ENCODE measurements at places on chromosomes 5 and 9.

- no peak for DNase-seq
These were observed 590.9 kb upstream of the ZNF608 start for GRCh38 chr5:125337294-125337693.

DNA sequence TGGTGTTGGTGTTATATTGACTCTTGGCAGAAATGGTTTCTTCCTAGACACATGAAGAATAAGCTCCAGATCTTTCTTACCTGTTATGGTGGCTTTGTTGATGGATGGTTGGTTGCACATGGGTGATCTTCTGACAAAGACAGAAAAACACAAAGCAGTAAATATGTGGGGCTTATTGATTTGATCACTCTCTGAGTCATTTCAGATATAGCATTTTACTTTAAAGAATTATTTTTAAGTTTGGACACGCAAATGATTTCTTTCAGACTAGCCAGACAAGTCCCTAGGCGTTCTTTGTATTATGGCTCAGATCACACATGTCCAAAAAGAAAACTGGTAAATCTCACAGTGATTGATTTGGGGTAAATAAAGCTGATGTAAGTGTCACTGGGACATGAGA, 597.6 kb downstream of the RAB3C start:
- no peak for DNase-seq

GRCh38 chr5:139733010-139733688, 62.5 kb upstream of the PSD2 start:
- no peak for DNase-seq

DNA sequence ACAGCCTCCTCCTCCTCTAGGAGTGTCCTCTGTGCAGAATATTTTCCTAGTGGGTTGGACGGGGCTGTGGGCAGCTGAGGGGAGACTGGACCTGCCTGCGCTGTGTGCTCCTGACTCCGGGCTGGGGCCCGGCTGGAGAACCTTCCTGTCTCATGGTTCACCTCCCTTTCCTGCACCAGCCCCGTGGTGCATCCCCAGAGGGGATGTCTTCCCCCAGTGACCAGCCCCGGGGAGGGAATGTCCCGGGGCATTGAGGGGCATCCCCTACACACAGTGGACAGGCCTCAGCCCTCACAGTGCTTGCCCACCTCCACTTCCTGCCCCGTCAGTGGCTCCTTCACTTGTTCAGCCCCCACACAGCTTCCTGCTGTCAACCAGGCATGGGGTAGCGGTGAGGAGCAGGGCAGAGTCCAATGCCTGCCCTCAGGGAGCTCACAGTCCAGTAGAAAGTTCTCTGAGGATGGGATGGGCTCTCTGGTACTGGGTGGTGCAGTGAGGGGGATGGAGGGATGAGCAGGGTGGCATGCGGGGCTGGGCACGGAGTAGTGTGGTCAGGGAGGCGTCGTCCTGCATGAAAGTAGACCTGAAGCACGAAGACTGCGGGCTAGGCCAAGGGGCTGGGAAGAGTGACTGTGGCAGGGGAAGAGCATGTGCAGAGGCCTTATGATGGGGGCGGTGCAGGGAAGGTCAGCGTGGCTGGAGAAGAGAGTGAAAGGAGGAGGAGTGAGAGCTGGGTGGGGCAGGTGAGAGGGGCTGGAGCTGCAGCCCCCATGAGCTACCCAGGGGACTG, 52.1 kb upstream of the PITX1 start:
- no peak for DNase-seq

GRCh38 chr5:180831139-180832093, 28.8 kb upstream of the MGAT1 start:
- peak; percentile 16 for DNase-seq

DNA sequence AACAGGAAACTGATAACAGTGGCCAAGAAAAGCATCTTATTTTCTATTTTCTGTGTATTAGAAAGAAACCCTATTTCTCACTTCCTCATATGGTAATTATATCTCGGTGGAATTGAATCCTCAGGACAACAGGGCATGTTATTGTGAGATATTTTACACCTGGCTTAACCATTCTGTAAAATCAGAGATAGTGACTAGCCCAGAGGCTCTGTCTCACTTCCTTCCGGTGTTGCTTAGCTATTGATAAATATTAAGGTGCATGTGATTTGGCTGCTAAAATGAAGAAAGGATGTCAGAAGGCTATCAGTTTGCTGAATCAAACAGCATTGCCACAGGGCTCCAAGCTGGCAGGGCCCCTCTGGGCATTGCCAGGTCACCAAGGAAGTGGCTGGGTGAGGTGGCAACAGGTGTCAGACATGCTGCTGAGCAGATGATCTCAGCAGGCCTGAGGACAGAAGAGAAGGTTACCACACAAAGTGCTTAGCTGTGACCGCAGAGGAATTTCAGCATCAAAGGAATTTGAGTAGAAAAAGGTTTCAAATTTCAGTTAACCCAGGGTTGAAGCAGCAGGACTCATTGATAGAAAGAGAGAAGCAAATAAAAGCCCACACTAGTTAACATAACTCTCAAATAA, 330.7 kb downstream of the PDE4D start:
- no peak for DNase-seq

DNA sequence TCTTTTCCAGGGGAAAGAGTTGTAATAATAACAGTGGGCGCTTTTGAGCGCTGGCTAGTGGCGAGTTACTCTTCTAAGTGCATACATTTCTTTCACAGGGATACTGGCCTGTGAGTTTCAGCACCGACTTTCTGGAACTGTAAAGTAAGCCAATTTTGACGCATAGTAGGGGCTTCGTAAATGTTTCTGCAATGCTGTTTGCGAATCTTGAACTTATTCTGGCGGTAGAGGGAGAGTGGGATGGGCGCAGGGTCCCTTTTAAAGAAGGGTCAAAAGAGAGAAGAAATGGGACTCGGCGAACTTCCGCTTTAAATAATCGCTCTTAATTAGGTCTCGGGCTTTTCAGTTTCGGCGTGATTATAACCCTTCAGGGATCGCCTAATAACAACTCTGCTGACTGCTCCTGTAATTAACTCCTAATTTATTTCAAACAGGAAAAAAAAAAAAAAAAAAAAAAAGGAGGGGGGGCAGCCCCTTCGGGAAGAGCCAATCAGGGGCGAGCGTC, 351 bp upstream of the MSX2 start:
- no peak for DNase-seq

DNA sequence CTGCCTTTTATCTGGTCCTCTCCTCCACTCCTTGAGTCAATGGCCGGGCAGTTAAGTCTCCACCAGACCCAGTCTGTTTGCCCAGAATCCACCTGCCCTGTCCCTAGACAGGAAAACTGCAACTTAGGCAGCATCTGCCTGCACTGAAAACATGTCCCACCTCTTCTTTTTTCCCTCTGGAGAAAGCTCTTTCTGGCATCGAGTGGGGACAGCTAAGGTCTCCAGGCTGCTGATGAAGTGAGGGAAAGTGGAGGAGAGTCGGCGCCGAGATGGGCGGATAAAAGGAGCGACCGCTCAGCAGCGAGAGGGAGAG, 243 bp upstream of the SHISAL2B start:
- DNase-seq, result no peak

GRCh38 chr9:127316586-127317323, 52.2 kb downstream of the GARNL3 start:
- no peak for DNase-seq

DNA sequence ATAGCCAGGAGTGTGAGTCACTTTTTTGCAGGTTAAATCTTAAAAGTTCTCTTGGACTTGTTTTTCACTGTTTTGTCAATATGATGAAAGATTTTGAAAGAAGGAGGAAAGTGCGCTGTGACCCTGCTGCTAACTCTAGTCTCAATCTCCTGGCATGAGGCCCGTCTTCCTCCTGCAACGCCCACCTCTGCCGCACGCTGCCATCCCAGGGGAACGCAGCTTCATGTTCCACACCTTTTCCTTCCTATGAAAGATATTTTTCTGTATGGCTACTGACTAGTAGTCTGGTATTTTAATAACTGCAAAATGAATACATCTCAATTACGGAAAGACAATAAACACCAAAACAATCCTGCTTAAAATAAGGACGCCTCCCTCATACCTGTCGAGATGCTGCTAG, 8.3 kb downstream of the PPIC start:
- DNase-seq, result no peak

- DNase-seq, result no peak
These were observed 9.2 kb upstream of the ERAP1 start for GRCh38 chr5:96816991-96817390.

DNA sequence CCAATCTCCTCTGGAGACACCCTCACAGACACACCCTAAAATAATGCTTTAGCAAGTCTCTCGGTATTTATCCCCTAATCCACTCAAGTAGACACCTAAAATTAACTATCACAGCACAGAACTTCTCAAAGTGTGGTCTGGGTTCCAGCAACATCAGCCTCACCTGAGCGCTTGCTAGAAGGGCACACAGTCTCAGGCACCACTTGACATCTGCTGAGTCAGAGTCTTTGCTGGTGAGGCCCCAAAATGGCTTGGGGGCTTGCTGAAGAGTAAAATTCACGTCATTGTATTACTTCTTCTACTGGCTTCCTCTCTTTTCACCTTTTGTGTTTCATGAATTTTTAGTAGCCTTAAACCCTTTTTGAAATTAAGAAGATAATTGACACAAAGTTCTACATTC, 9.0 kb downstream of the FOXB2 start:
- DNase-seq, result no peak

GRCh38 chr9:127973169-127974000, 7.4 kb downstream of the EEIG1 start:
- DNase-seq, result peak; percentile 61

- peak; percentile 25 for DNase-seq
These were observed at the start of gene PTCH1 for GRCh38 chr9:95516734-95517558. TSS of gene PTCH1 (minus strand) at chr9:95516971.

DNA sequence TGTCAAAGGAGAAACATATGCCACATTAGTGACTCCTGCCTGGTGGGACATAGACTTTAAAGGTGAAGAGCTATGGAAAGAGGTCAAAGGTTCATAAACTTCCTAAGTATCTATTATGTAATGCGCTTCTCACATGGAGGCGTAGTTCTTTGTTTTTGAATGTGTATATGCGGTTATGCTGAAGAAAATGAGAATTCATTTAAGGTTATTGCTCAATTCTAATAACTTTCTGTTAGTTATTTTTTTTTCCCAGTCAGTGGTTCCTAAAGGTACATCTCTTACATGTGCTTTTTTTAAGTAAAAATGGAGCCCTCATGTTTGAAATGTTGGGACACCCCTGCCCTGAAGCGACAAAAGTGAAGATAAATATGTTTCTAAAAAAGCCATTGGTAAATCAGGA, 156.2 kb downstream of the SPATA31D1 start:
- DNase-seq, result no peak

- DNase-seq, result no peak
These were observed 649 bp downstream of the AP3B1 start for GRCh38 chr5:78293851-78294247.

DNA sequence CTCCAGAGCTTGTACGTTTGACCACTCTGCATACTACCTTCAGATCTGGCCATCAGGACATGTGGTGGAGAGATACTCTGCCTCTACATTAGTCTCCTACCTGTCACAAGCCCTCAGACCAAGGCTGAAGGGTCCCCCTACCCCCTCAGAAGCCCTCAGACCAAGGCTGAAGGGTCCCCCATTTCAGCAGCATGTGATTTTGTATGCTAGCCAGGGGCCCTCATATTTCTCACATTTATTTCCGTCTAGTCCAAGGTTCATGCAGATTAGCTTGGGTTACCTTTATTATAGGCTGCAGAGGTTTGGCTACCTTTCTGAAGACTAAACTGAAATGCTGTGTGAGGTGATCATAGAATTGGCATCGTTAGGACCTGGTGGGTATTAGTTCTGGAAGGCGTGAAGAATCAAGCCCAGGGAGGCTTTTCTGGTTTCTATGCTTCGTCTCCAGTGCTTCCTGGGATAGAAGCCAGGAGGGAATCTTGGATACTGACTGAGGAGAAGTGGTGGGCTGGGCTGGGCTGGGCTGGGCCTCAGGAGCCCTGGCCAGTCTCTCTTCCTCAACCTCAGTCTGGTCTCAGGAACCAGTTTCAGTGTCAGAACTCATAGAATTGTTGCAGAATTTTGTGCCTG, 2.8 kb downstream of the SMIM32 start:
- no peak for DNase-seq

DNA sequence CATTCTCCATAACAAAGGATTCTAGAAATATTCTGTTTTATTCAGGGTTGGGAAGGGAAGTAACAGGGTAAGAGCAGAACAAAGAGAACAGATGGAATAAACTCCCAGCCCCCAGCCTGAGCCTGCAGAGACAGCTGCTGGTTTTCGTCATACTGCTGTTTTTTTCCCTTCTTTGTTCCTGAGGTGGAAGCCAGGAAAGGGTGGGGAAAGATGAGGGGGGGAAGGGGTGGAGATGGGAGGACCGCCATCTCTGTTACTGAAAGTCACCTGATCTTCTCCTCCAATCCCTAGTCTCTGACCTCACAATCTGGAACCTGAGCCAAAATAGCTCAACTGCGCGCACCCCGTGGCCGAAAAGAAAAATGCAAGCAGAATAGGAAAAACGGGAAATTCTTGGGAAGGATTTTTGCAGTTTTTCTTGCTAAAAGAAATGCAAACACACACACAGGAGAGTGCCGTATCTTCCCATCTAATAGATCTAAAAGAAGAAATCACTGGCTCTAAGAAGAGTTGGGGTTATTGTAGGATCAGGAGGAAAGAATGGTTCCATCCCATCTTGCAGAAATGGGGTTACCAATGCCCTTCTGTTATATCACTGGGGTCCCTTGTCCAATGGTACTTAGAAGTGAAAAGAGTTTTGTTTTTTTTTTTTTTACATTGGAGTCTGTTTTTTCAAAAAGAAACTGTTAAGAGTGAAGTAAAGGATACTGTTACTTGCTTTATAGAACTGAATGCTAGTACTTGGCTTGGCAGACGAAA, 57.9 kb downstream of the DIAPH1 start:
- DNase-seq, result peak; percentile 92

- no peak for DNase-seq
These were observed 8.8 kb downstream of the CAMK4 start for GRCh38 chr5:111233052-111233374.

DNA sequence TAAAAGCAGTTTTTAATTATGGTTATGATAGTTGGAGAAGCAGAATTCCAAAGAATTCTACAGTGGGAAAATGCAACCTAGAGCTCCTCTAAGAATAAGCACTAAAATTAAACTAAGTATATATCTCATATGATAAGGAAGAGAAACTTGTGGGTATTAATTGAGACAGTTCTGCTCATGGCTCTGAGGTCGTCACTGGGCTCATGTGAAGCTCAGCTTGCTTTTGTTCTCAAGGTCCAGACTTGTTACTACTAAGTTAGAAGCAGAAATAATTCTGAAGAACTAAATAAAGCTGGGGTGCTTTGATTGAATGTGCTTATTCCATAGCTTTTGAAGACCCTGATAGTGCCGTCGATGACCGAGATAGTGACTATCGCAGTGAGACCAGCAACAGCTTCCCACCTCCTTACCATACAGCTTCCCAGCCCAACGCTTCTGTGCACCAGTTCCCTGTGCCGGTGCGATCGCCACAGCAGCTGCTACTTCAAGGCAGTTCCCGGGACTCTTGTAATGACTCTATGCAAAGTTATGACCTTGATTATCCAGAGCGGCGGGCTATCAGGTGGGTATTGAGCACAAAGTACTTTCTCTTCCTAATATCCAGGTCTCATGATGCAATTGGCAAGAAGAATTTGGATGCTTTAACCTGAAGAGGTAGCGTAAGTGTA, 133.7 kb downstream of the UNC13B start:
- no peak for DNase-seq

DNA sequence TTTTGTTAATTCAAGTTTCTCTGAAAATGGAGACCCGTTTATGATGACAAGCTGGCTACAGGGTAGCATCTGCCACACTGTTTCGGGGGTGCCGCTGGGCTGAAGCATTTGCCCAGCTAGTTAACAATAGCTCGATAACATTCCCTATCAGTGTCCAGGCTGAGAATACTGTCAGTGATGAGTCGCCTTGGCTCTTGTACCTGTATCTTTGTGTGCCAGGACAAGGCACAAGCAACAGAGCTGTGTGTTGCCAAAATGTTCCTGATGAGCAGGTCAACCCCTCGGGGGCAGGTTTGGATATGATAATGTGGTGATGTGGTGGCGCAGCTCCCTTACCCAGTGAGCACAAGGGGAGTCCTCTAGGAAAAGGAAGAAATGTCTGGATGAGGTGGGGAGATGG, 7.0 kb downstream of the TGFBI start:
- no peak for DNase-seq
